AG10803 (cell line): ENCODE measurements at places on chromosomes 13 and 19.
A peak's percentile ranks its signal among the peaks of the same experiment; 100 is the strongest.

GRCh38 chr19:45528149-45528743, 21.0 kb downstream of the VASP start:
- peak; percentile 43 for DNase-seq

- no peak for DNase-seq
Measured at GRCh38 chr13:66543780-66544179, 686.4 kb downstream of the PCDH9 start.

DNA sequence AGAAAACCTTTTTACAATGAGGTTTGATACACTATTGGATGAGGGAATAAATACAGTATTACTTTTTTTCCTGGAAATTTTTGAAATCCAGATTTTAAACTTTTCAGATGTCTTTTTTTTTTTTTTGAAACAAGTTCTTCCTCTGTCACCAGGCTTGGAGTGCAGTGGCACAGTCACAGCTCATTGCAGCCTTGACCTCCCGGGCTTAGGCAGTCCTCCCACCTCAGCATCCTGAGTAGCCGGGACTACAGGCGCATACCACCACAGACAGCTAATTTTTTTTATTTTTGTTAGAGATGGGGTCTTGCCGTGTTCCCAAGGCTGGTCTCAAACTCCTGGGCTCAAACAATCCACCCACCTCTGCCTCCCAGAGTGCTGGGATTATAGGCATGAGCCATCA, 96.8 kb downstream of the RNF17 start:
- DNase-seq = no peak

- DNase-seq = no peak
Measured at GRCh38 chr19:29695765-29696564, 19.1 kb downstream of the C19orf12 start.

GRCh38 chr19:29245215-29245614, 32.3 kb upstream of the UQCRFS1 start:
- peak; percentile 2 for DNase-seq

GRCh38 chr19:7961920-7962626, 18.6 kb upstream of the TIMM44 start:
- DNase-seq = no peak

- peak; percentile 9 for DNase-seq
Measured at GRCh38 chr19:294946-295686, 3.9 kb upstream of the PLPP2 start.

DNA sequence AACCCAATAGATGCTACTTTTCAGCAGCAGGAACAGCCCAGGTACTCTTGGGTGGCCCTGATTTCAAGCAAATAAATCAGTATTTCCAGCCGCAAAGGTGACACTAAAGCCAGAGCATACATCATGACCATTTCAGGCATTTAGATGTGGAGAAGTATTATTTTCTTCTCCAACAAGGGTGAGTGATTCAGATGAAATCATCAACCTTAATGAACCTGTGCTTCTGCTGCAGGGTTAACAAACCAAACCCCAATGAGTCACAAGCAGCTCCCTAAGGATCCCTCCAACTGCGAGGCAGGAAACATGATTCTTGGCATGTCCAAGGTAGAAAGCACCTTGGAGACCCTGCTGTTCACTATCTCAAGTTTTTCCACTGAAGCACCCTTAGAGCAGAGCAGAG, 32.7 kb downstream of the MBNL2 start:
- DNase-seq = peak; percentile 49

DNA sequence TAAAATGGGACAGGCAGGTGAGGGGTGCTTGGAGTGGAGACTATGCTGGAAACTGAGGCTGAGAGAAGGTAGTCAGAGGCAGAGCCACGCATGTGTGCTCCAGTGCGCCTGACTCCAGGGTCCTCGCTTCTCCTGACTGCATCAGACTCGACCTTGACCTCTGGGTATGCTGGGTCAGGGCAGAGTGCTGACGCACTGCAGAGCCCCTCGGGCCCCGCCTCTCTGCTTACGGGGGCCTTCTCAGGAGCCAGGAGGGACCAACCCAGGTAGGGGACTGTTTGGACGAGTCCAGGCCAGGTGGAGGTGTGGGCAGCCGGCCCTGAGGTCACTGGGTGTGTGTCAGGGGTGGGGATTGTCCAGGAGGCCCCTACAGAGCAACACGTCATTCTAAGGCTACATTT, 22.9 kb upstream of the SLC7A10 start:
- DNase-seq = no peak

DNA sequence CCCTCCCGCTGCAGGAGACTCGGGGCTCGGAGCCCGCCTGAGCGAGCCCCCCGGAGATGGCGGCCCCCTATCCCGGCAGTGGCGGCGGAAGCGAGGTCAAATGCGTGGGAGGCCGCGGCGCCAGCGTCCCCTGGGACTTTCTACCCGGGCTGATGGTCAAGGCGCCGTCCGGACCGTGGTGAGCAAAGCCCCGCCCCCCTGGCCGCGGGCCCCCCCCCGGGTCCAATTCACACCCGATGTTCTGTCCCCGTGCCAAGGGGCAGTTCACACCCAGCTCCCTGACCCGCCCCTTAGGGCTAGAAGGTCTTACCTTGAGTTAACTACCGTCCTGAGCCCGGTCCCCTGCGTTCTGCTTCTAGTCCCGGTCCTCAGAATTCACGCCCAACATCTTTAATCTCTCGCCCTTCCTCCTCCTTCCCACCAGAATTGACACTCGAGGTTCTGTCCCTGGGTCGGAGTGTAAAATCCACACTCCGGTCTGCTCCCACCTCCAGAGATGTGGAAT, 1.4 kb downstream of the NPAS1 start:
- DNase-seq = peak; percentile 24

DNA sequence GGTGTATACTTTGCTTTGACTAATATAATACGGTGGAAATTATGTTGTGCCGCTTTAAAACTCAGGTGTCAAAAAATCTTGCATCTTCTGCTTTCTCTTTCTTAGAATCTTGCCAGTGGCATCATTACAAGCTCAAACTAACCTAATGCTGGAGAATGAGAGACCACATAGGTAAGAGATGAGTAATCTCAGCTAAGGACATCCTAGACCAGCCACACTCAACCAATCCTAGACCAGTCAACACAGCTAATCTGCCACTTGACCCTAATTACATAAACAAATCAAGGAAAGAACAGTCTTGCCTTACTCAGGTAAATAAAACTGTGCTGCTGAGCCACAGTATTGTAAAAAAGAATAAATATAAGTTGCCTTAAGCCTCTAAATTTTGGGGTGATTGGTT, 1323.9 kb upstream of the SPRY2 start:
- no peak for DNase-seq

DNA sequence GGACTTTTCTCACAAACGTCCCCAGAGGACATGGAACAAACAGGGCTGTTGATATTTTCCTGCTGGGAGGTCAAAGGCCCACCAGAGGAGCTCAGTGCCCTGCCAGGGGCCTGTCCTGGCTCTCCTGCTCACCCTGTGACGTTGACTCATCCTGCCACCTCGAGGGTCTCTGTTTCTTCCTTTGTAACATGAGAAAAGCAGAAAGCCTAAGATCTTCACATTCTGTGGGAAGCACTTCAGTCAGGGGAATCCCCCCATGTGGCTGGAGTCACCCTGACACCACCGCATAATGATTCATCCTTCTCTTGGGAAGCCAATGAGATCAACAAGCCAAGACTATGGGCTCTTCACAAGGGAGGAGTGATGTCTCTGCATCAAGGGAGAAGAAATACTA, 147.9 kb downstream of the KATNAL1 start:
- DNase-seq = peak; percentile 75
